ENCODE measurements at places on chromosomes 2 and 18. TPM values are rescaled to one million over a fixed set of nuclear protein-coding genes. Genes with fewer than 3 reads are reported as not detected.

The CCBE1 gene
- total RNA-seq, result 1.9 TPM

The LCT gene
- total RNA-seq, result not detected

The MFF gene
- 80.6 TPM for total RNA-seq

The TUBB6 gene
- total RNA-seq, result 457 TPM

The CELF4 gene
- total RNA-seq, result not detected

The MOCOS gene
- 15.9 TPM for total RNA-seq

The RGPD3 gene
- total RNA-seq, result 0.21 TPM

The ITSN2 gene
- 35.2 TPM for total RNA-seq

The CTLA4 gene
- not detected for total RNA-seq

The ANKRD30BL gene
- total RNA-seq, result under 0.01 TPM

The LAMA3 gene
- 582 TPM for total RNA-seq

The DSG3 gene
- total RNA-seq, result 215 TPM
